Nucleus accumbens (tissue), 56 donors: ENCODE measurements at places on chromosomes 4 and X.

- DNase-seq: no peak
These were observed 108.0 kb downstream of the MAML3 start for GRCh38 chr4:140046016-140046415.

DNA sequence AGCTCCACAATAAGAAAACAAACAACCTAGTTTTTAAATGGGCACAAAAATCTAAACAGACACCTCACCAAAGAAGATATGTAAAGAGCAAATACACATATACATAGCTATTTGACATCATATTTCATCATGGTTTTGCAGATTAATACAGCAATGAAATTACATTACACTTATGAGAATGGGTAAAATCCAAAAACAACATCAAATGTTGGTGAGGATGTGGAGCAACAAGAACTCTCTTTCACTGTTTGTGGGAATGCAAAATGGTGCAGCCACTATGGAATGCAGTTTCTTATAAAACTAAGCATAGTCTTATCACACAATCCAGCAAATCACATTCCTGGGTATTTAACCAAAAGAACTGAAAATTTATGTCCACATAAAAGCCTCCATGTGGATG, 25.0 kb downstream of the TLR6 start:
- no peak for DNase-seq

- DNase-seq: no peak
These were observed 3.3 kb upstream of the BBS7 start for GRCh38 chr4:121873604-121874003.

DNA sequence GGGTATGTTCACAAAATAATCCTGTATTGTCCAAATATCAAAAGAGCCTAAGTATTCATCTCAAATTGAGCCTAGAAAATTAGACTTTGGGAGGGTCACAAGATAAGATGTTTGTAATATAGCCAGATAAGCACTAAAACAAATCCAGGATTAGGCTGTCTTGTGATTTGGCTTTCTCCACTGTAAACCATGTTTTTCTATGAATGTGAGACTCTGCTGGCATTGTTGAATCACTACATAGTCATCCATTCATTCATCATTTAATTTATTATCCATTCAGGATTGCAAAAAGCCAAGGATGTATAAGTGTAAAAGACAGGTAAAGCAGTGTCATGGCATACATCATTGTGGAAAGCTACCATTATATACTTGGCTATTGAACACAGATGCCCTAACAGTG, 148.0 kb downstream of the GRID2 start:
- no peak for DNase-seq

DNA sequence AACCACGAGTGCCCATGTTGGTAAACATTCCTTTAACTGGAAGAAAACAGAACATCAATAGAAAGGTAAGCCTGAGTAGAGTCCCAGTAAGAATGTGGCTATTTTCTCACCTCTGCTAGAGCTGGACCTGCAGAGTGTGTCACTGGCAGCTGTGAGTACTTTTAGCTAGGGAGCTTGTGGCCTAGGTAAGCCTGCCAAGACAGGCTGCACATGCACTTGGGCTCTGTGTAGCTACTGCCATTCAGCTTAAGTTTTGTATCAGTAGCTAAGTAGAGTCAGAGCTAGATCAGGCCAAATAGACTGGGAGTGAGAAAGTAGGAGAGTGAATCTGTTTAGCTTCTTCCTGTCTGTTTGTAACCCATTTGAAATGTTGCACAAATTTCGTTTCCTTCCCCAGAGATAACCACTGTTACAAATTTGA, 35.3 kb downstream of the RBPJ start:
- no peak for DNase-seq

DNA sequence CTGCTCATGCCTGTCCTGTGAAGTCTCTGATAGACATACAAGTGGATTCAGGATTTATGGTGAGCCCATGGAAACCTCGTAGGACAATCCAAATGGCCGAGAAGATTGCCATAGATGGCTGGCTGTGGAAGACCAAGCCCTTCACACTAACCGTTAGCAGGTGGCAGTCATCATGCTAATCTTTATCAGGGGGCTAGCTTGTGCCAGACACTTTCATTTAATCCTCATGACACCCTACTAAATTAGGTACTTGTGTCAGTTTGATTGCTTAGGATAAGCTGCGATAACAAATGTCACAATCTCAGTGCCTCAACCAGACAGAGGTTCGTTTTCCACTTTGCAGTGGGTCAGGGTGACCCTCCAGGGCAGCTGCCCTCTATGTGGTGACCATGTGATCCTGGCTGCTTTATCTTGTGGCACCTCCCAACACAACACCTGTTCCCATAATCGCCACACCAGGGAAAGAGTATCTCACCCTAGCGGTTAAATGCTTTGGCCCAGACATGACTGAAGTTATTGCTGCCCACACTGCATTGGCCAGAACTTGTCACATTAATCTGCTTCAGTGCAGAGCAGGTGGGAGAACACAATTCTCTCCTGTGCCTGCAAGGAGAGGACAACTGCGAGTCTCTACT, 60.8 kb downstream of the REPS2 start:
- no peak for DNase-seq

DNA sequence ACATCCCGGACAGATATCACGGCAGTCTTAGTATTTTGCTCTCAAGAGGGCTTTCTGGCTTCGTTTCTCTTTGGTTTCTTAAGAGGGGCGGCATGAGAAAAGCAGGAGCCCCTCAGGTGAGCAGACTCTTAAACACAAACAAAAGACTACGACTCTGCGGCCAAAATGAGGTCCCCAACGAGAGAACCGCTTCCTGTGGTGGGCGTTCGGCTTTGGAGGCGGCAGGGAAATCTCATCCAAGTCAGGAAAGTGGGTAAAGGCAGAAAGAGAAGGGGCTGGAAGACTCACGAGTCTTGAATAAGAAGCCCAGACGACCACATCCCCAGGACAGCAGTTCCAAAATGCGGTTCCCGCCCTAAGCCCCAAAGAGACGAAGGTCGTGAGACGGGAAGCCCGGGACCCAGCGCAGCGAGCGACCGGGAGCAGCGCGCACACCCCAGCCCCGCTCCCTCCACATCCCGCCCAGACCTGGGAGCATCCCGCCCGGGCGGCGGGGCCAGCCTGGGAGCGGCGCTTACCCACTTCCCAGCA, 409 bp downstream of the UGDH start:
- no peak for DNase-seq

GRCh38 chr4:161540265-161540664, 623.5 kb downstream of the FSTL5 start:
- DNase-seq: no peak

GRCh38 chr4:139933541-139933940, 220.4 kb downstream of the MAML3 start:
- no peak for DNase-seq

GRCh38 chr4:83558680-83559079, 22.8 kb downstream of the GPAT3 start:
- DNase-seq: no peak

GRCh38 chrX:115539841-115540240, 21.1 kb upstream of the PLS3 start:
- no peak for DNase-seq

DNA sequence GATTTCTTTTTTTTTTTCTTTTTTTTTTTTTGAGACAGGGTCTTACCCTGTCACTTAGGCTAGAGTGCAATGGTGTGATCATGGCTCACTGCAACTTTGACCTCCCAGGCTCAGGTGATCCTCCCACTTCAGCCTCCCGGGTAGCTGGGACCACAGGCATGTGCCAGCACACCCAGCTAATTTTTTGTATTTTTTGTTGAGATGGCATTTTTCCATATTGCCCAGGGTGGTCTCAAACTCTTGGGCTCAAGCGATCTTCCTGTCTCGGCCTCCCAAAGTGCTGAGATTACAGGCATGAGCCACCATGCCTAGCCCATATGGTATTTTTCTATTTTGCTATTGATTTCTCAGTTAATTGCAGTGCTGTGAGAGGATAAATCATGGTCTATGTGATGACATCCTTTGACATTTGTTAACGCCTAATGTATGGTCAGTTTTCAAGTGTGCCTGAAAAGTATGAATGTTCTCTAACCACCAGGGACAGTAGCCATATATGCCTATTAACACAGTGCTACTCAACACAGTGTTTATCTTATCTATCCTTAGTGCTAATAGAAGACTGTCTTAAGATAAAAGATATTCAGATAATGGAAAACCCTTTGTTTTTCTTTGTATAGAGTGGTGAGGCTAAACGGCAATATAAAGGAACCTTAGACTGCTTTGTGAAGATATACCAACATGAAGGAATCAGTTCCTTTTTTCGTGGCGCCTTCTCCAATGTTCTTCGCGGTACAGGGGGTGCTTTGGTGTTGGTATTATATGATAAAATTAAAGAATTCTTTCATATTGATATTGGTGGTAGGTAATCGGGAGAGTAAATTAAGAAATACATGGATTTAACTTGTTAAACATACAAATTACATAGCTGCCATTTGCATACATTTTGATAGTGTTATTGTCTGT, 9.1 kb upstream of the HSPA4L start:
- DNase-seq: no peak

GRCh38 chr4:165518024-165518616, 139.3 kb downstream of the CPE start:
- no peak for DNase-seq

- DNase-seq: no peak
These were observed 8.7 kb downstream of the PYURF start for GRCh38 chr4:88514557-88515511.
